ENCODE measurements at places on chromosomes 1 and 21.
A peak's percentile ranks its signal among the peaks of the same experiment; 100 is the strongest.

- DNase-seq, result no peak
These were observed 470 bp upstream of the RTCA start for GRCh38 chr1:100265562-100265930.

GRCh38 chr1:213947200-213947801, 40.5 kb upstream of the PROX1 start:
- DNase-seq, result no peak

GRCh38 chr1:44037154-44037553, 5.9 kb upstream of the SLC6A9 start:
- DNase-seq, result no peak

- no peak for DNase-seq
These were observed 29.1 kb downstream of the LAMB3 start for GRCh38 chr1:209622841-209623829.

DNA sequence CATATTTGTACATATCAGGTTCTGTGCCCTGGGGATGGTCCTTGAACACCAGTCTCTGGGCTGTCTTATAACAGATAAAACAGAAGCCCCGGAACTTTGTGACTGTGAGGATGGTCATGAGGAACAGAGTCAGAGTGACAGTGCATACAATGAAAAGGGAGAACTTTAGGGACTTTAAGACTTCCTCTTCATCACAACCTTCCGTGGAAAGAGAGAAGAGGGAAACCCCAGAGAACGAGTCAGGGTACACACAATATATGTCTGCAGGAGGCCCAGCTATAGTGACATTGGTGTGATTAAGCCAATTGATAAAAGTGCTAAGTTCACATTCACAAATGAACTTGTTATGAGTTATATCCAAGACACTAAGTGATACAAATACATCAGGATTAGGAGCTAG, 32.1 kb downstream of the TLR5 start:
- no peak for DNase-seq

GRCh38 chr1:168833362-168833761, 104.4 kb upstream of the DPT start:
- DNase-seq, result no peak

DNA sequence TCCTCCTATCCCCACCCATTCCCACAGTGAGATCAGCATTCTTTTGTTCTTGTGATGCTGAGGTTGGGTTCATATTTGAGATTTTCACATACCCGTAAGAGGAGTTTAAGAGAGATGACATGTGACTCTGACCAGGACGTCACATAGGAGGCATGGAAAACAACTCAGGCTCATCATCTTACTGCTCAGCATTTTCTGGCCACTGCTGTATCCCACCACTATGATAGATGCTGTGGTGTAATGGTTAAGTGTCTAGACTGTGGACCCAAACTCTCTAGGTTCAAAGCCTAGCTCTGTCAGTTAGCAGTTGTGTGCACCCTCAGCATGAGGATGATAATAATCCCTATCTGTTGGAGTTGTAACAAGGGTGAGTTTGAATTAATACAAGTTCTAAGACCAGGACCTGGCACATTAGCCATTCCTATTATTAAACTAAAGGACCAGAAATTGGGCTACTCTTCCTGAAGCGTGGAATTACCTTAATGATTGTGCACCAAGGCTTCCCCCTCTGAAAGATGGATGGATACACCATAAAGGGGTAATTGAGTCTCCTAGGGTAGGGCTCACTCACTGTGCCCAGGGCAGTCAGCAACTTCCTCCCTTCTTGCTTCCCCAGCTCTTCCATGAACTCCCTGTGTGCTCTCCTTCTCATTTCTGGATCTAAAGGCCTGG, 40.9 kb downstream of the LGR6 start:
- no peak for DNase-seq

DNA sequence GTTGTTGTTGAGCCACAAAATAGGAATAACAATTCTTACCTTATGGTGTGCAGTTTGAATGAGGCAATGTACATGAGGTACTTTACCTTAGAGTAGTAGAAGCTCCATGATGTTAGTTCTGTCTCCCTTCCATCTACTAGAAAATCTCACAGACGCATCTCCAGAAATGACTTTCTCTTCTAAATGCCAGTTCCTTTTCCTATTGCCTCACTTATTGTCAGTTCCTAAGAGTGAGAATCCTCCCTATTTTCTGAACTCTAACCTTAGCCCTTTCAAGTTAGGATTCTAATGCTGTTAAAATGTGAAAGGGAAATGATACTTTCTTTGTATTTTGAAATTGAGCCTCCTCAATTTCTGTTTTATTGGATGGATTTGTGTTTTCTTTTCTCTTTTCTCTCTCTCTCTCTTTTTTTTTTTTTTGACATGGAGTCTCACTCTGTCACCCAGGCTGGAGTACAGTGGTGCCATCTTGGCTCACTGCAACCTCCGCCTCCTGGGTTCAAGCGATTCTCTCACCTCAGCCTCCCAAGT, 18.6 kb upstream of the MAPKAPK2 start:
- DNase-seq, result no peak

DNA sequence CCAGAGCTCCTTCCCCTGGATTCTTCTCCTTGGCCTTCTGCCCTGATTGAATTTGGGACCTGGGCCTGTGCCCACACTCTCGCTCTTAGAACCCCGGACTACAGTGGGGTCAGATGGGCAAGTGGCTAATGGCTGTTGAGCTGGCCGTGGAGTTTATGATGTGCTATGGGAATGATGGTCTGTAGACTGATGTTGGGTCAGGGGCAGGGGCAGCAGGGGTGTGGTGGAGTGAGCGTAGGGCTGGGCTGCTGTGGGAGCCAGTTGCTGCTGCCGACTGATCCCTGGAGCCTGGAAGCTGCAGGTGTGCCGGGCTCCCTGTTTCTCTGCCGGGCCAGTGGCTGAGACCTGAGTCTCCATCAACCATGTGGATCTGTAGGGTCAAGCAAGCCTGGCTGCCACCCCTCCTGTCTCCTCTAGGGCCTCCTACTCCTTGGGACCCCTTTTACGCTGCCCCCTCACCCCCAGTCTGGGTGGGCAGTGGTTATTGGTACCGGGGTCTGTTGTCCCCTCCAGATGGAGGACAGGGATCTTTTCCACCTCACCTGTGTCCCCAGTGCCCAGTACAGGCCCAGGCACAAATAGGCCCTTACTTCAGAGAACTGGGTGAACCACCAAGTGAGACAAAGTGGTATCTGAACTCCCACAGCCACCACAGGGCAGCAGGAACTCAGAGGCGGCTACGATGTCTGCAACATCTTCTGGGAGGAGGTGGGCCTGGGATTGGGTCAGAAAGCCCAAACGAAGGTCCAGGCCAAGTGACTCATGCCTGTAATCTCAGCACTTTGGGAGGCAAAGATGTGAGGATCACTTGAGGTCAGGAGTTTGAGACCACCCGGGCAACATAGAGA, 5.1 kb downstream of the PODN start:
- DNase-seq, result no peak

DNA sequence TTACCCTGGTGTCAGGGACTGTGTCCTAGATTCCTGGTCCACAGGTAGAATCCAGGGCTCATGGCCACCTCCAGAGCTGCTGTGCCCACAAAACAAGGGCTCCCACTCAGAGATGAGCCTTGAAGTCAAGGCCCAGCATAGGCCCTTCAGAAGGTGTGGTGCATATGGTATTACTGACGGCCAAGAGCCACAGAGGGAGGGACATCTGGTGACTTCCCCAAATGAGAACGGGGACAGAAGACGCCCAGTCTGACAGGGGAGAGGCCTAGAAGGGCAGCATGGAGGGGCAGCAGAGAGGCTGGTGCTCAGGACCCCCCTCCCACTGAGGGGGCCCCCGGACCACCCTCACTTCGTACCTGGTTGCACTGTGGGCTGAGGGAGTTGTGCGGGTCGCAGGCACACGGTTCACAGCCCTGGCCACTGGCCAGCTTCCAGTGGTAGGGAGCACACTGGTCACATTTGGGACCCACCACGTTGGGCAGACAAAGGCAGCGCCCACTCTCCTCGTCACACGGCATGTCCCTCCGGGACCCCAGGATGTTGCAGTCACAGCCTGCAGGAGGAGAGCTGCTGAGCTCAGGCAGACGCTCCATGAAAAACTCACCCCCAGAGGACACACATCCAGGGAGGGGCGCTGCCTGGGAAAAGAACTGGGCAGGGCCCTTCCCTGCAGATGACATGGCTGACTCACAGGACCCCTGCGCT, 25.0 kb downstream of the LAMB3 start:
- no peak for DNase-seq

- no peak for DNase-seq
These were observed 584 bp upstream of the LTN1 start for GRCh38 chr21:28993293-28993629.

- peak; percentile 16 for DNase-seq
These were observed 755 bp downstream of the SCMH1 start for GRCh38 chr1:41241354-41241748.

DNA sequence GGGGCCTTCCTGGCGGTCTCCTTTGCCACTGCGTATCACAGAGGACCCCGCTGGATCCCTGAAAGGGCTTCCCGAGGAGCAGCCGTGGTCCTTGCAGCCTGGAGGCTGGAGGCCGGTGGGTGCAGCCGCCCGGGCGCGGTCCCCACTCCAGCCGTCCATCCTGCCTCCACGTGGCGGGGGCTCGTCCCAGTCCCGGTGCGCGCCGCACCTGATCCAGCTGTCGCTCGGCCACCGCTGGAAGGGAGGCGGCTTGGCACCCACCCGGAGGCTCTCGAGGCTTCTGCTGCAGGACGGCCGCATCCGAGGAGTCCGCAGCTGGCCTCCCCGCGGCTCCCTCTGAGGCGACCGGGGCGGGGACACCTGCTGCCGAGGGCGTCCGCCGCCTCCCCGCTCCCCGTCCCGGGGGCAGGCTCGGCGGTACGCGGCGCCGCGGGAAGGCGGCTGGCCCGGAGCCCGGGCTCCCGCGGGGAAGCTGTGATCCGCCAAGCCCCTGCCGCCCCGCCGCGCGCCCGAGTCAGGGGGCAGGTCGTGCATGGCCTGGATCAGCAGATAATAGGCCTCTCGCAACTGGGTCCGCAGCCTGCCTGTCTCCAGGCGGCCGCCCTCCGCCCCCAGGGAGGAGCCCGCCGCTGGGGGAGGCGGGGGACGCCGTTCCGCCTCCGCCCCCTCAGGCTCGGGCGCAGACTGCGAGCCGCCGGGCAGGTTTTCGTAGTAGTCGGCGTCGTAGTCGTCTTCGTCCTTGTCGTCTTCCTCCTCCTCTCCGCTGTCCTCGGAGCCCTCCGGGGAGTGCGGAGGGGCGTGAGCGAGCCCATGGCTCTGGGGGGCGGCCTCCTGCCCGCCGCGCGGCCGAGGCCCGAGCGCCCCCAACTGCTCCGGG, at the start of gene SYDE2:
Gene SYDE2, minus strand, starts transcription at position 554 of the 877 bp plus-strand sequence. Its CDS starts 20 bp downstream, at position 534.
- peak; percentile 88 for DNase-seq

DNA sequence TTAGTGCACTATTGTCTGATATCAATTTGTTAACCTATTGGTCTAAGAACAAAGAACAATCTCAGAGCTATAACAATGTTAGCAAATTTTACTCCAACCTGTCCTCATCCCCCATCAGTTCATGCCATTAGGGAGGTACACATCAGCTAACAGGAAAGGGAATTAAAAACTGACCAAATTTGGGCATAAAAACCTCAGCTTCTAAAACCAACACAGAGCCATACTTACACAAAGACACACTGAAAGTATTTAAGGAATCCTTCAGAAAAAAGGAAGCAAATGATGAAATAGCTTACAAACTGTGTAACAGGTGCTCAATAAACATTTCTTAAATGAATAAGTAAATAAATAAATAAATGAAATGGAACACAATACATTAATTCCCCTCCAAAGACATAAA, 89.2 kb downstream of the TTLL7 start:
- no peak for DNase-seq

GRCh38 chr1:186798960-186799688, 29.6 kb upstream of the PLA2G4A start:
- no peak for DNase-seq

DNA sequence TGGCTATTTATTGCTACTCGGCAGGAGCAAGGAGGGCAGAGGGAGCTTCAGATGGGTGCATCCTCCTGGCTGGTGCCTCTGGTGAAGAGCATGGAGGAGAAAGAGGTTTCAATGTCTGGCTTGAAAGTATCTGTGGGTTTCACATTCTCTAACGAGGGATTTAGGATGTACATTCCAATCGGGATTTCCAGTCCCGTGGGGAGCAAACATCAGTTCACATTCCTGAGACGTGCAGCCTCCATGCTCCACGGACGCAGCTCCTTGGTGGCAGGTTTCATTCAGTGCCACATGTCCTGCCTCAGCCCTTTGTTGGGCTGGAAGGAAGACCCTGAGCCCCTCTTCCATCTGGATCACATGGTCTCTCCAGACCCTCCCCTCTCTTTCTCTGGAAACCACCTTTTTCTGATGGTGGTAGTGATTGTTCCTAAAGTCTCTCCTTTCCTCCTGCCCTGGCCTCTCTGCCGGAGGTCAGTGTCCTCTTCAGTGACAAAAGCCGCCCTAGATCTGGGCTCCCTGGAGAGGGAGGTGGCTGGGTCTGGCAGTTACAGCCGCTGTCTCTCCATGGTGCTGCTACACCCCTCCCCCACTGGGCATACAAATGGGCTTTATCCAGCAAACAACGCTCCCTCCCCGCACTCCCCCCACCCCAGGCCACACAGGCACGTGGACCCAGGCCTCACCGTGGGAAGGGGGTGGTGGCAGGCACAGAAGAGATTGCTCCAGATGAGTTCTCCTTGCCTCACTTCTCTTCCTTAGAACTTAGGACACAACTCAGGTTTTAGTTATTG, 826 bp upstream of the CA14 start:
- DNase-seq, result no peak

DNA sequence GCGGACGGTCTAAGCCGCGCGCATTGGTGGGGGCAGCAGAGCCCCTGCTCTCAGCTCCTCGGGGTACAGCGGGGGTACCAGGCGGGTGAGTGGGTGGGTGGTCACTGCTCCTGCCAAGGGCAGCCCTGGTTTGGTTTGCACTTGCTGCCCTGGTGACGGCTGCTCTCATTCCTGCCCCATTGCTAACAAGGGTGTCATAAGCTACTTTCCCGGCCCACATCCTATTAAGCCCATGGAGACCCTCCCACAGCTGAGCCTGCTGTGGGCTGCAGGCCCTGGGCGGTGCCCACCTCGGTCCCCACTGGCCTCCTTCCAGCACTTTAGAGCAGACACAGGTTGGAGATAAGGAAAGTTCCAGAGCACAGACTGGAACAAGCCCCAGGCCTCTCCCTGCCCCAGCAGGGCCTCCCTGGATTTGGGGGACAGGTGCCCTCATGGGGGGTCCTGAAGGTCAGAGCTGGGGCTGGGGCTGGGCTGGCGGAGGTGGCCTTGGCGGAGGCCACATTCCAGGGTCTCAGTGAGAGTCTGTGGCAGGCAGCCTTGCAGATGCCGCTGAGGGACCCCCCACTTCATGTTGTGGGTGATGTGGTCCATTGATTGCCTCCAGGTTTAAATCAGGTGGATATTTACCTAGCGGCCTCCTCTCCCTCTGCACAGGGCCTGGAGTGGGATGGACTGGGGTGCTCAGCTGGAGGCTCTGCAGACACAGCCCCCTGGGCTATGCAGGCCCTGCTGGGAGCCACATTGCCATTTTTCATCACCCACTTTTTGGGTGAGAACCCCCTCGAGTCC, 27.0 kb downstream of the COL18A1 start:
- no peak for DNase-seq

DNA sequence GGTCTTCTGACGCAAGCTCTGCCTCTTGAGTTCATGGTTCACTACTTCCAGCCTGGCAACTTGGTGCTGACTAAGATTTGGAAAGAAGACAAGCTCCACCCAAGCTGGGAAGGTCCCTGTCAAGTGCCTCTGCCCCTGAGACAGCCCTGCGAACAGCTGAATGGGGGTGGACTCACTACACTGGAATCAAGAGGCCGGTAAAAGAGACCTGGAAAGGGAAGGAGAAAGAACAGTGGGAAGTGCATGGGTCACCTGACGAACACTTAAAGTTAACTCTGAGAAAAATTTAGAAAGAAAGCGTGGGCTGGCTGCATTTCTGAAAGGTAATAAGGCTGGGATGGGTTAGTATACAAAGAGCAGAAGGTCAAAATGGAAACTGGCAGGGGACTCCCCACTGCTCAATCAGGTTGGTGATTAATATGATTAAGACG, 26.1 kb upstream of the ZNF496 start:
- DNase-seq, result no peak

- DNase-seq, result no peak
These were observed 11.4 kb upstream of the BCAR3 start for GRCh38 chr1:93692983-93693591.
